ENCODE measurements at places on chromosomes 2 and 18.

- peak; percentile 93 for DNase-seq
Observed at GRCh38 chr2:233414777-233415570, 60.7 kb downstream of the DGKD start.

GRCh38 chr2:19435815-19436214 is 77.4 kb upstream of the OSR1 start:
- no peak for DNase-seq

- DNase-seq, result no peak
Observed at GRCh38 chr2:73897934-73898333, 5.1 kb downstream of the ACTG2 start.

- peak; percentile 36 for DNase-seq
Observed at GRCh38 chr18:73060666-73061288, 193.0 kb upstream of the NETO1 start.

DNA sequence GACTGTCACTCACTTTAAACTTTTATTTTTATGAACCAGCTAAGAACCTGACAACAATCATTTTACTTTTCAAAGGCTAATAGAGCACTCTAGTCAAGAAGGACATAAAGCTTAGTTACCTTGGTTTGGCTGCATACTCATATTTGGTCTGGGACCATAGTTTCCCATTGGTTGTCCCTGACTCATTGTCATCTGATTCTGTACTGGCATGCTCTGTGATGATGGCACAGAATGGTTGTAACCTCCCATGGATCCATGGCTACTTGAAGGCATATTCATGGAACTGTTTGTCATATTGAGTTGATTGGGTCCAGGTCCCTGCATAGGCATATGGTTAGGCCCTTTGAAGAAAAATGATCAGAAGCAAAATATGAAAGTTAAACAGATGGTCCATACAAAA is 37.9 kb downstream of the SS18 start:
- DNase-seq, result no peak

DNA sequence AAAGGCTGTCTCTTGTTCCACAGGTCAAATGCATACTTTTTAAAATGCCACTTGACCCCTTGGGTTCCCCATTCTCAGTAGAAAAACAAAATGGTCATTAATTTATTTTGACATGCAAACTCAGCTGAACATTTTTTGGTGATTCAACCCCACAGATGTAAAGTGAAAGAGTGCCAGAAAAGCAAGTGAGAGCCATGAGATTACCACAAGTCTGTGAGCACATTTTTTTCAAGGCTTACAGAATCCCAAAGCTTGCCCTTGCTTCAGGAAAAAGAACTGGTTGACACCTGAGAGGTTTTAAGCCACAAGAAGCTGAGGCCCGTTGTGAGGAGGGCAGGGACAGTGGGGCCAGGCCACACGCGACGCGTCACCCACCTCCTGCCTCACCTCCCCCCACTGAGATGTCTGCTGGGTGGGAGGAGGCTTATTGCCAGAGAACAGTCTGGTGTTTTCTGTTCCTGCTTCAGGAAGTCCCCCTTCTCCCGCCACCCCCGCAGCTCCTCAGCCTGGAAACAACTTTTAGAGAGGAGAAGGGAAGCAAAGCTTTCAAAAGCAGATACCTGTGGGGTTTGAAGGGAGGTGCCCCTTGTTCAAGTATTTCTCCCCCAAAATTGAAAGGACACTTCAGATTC is 70.4 kb upstream of the CYP1B1 start:
- DNase-seq, result peak; percentile 86

GRCh38 chr2:6168485-6168884 is 476.3 kb downstream of the SOX11 start:
- DNase-seq, result no peak

- peak; percentile 55 for DNase-seq
Observed at GRCh38 chr18:58997811-58998337, 133.2 kb downstream of the ZNF532 start.

DNA sequence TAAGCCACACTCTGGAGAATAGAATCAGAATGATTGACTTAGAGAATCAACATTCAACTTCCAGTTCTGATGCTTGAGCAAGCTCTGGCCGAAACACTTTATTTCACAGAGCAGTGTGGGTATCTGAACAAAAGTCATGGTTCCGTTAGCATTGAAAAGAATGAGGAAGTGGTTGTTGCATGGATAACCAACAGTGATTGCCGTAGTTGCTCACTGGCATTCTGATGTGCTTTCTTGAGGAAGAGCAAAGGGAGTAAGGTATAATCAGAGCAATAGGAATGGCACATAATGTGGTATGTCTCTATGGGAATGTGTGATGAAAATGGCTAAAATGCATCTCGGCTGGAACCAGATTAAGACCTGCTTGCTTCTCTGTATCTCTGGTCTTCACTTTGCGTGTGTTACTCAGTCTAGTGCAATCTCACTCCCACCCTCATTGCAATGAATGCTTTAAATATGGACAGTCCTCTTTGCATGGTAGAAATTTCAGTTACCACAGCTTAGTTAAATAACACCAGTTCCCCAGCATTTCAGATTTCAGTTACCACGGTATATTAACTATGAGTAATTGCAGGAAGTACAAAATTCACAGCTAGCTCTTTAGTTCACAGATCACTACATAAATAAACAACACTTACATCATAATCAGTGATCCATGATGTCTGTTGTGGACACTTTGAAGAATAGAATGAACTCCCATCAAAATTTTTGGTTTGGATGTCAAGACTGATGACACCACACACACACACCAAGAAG is 7.8 kb upstream of the RAB12 start:
- no peak for DNase-seq

DNA sequence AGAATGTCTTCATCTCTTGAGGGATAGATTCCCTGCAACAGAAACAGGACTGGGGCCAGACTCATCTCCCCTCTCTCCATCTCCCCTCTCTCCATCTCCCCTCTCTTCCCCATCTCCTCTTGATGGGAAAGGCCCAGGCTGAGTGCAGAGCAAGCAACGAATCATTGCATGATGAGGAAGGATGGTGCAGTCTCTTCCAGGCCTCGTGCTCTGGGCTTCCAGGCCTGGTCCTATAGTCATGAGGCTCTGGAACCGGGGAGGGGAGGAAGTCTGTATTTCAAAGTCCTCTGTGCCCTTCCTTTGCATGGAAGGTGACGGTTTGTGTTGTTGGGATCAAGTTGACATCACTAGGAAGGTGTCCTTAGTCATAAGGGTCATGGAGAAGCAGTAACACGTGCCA is 115.6 kb upstream of the NEDD4L start:
- no peak for DNase-seq

DNA sequence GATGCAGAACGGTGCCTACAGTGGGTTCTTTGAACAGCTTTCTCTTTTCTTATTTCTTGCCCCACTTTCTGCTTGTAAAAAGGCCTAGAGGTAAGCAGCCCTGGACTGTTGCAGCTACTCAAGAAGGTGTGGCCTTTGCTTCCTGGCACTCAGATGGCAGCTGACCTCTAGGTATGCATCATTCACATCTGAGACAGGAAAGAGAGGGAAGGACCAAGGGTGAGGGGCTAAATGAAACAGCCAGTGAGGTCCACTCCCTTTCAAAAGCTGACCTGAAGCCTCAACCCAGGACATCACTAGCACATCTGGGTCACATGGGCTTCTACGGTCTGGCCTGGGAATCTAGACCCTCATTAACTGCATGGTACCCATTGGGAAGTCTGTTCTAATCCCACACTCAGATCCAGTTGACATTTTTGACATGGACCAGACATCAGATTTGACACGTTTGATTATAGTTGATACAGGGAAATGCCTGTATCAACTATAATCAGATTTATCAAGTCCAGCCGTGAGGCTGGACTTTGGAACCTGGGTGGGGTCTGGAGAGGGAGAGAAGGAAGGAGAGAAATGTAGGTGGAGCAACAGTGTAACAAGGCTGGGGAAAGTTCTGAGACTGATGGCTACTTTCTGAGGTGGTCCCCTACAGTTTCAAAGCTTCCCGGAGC is 60.2 kb downstream of the E2F6 start:
- DNase-seq, result no peak

- no peak for DNase-seq
Observed at GRCh38 chr2:119864318-119864717, 104.6 kb downstream of the PTPN4 start.

GRCh38 chr2:29628862-29629261 is 292.5 kb downstream of the ALK start:
- no peak for DNase-seq

- no peak for DNase-seq
Observed at GRCh38 chr2:32926708-32927084, 20.1 kb upstream of the LTBP1 start.

- DNase-seq, result no peak
Observed at GRCh38 chr2:73018188-73018825, 53.2 kb downstream of the SFXN5 start.

GRCh38 chr2:127161176-127162136 is 54.5 kb upstream of the BIN1 start:
- DNase-seq, result no peak

DNA sequence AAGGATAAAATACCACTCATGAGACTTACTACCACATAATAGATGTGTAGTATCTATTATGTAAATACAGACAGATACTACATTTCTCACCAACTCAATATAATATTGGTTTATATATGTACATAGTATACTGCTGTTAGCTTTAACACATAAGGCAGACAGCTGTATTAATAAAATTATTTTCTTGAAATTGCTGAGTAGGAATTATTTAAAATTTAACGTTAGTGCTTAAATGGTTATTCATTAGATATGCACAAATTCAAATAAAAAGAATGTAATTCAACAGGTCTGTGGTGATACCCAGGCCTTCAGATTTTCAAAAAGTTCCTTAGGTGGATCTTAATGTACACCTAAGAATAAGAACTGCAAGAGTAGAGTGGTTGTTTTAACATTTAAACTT is 59.0 kb downstream of the PRPF40A start:
- no peak for DNase-seq

- DNase-seq, result peak; percentile 92
Observed at GRCh38 chr2:207632575-207633493, 7.6 kb upstream of the METTL21A start.

DNA sequence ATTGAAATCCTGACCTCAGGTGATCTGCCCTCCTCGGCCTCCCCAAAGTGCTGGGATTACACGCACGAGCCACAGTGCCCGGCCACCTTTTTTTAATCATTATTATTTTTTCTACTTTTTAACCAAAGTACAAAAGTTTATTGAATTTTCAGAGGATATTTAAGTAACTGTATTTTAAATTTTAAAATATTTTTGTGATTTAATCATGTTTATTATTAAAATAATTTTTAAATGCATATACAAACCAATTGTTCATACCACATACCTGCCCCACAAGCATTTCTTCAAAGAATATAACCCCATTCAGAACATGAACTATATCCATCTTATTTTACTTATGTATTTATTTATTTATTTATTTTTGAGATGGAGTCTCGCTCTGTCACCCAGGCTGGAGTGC is 163.6 kb upstream of the MAP2 start:
- DNase-seq, result no peak

All from MCF 10A (cell line).